ENCODE measurements at places on chromosomes 12 and 14. TPM values are rescaled to one million over a fixed set of nuclear protein-coding genes. Genes with fewer than 3 reads are reported as not detected.

The ATN1 gene
- 7.5 TPM for total RNA-seq

The CELA1 gene
- total RNA-seq: not detected

The RPGRIP1 gene
- not detected for total RNA-seq

The PLA2G1B gene
- total RNA-seq: not detected

The GZMH gene
- total RNA-seq: not detected

The HOXC11 gene
- total RNA-seq: 0.14 TPM

The RNU6-8 gene
- not detected for total RNA-seq

The DNAH10 gene
- 0.43 TPM for total RNA-seq

The KLRC1 gene
- total RNA-seq: not detected

The KRT74 gene
- not detected for total RNA-seq

The NRXN3 gene
- total RNA-seq: under 0.01 TPM

The SMIM41 gene
- total RNA-seq: 9.8 TPM

The CBLN3 gene
- total RNA-seq: 3.3 TPM

The RNASE7 gene
- not detected for total RNA-seq

The ZNF26 gene
- total RNA-seq: 8.2 TPM

The AMIGO2 gene
- 15.4 TPM for total RNA-seq

The TRPV4 gene
- 2.6 TPM for total RNA-seq

The BCAT1 gene
- 136 TPM for total RNA-seq

The ASCL1 gene
- total RNA-seq: not detected

The BICDL1 gene
- not detected for total RNA-seq

The SIX6 gene
- total RNA-seq: not detected

The IRF9 gene
- 69.2 TPM for total RNA-seq

The KCNMB4 gene
- total RNA-seq: 1.8 TPM

The OTX2 gene
- total RNA-seq: not detected

The POTEG gene
- not detected for total RNA-seq

The SCNN1A gene
- 0.37 TPM for total RNA-seq

The IL26 gene
- not detected for total RNA-seq

The HOXC13 gene
- total RNA-seq: not detected

The LMNTD1 gene
- 0.37 TPM for total RNA-seq

The LALBA gene
- total RNA-seq: not detected

The CYP27B1 gene
- 0.14 TPM for total RNA-seq

The EML1 gene
- total RNA-seq: 62.0 TPM

The GUCY2C gene
- not detected for total RNA-seq

The SETD3 gene
- total RNA-seq: 29.2 TPM

The KRT75 gene
- not detected for total RNA-seq

The TTC6 gene
- total RNA-seq: under 0.01 TPM

The SYNE2 gene
- total RNA-seq: 12.4 TPM

The KIF26A gene
- total RNA-seq: under 0.01 TPM

The MFAP5 gene
- 20.3 TPM for total RNA-seq

The SIRT4 gene
- total RNA-seq: 1.00 TPM

The PLEKHD1 gene
- total RNA-seq: under 0.01 TPM

Data from smooth muscle cell of bladder (primary cell).